ENCODE measurements at places on chromosomes 3 and 15.

DNA sequence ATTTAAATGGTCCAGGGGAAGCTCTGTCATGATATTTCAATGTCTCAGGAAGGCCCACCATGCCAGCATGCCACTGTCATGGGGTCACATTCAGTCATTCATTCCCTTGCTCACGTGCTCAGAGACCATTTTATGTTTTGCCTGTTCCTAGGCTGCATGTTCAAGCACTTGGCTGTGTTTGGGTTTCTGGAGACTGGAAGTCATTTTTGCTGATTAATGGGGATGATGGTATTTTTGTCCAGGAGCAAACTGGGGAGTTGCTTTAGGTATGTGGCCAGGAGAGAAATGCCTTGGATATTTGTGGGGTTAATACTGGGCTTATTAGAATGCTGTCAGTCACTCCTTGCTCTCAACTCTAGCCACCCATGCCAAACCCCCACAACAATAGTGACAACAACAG lies 303.5 kb downstream of the PTPRG start:
- no peak for DNase-seq

DNA sequence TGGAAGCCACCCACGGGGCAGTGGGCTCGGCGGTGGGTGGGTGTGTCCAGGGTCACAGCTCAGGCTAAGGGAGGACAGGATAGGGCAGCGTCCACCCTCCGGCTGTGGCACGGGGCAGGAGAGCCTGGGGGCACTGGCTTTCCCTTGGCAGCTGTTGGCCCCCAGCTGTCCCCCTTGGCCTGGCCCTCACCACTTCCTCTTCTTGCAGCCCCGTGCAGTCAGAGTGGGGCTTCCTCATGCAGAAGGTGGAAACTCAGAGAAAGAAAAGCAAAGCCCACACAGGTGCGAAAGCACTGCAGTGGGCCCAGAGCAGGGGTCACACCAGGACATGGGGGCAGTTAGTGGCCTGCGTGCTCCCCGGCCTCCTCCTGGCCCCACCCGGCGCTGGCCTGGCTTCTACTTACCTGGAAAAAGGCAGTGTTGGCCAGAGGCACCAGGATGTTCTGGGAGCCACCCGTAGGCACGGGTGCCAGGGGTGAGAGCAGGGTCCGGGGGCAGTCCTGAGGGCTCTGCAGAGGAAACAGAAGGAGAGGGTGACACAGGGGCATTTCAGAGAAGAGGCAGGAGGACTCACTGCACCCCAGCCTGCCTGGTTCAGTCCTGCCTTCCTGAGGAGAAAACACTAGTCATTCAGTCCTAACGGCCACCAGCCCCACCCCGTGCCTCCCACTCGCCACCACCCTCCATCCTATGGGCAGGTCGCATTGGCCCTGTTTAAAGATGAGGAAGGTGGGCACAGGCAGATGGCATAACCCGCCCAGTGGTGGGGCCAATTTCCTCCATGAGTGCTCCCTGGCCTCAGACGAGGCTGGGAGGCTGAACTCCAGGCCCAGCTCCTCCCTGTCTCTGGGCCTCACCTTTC lies 28.3 kb downstream of the PLXND1 start:
- DNase-seq = no peak

- DNase-seq = no peak
Observed at GRCh38 chr3:10957976-10958749, 34.4 kb upstream of the SLC6A1 start.

GRCh38 chr15:58839485-58839884 lies 68.4 kb downstream of the MINDY2 start:
- DNase-seq = no peak

- DNase-seq = no peak
Observed at GRCh38 chr3:190716211-190716610, 146.3 kb downstream of the GMNC start.

All from stimulated activated CD4-positive, alpha-beta T cell treated with anti-CD3 and anti-CD28 coated beads, TNF-alpha, amount 100 ng/mL, for 4 hours (primary cell).